ENCODE measurements at places on chromosomes 4 and X.

DNA sequence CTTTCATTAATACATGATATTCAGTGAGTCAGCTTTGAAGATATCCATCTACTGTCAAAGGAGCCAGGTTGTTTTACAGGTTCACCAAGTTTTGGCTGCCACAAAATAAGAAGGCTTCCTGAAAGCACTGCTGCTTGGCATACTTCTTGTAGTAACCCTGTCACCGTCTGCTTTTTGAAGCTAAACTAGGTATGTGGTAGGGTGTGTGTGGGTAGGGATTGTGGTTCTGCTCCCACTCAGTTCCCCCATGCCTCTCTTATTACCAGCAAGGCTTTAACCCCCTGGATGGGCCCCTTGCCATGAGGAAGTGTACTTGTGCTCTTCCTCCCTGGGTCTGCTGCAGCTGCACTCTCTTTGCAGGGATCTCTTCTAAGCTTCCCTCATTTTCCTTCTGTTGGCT, 191.2 kb downstream of the BANK1 start:
- DNase-seq, result no peak

DNA sequence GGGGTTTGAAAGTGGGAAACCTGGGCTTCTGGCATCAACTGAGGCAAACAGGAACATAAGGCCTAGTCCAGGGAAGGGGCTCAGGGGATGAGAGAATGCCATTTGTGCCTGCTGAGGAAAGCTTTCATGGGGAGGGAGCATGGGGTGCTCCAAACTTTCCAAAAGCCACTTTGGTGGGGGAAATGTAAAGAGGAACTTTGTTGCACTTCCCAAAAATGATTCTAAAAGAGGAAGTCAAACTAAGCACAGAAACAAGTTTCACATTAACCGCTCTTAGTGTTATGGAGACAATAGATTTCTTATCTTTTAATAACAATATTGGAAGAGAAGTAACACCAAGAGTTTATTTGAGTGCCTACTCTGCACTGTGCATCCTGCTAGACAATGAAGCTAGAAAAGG, 32.3 kb downstream of the GAB3 start:
- DNase-seq, result no peak

DNA sequence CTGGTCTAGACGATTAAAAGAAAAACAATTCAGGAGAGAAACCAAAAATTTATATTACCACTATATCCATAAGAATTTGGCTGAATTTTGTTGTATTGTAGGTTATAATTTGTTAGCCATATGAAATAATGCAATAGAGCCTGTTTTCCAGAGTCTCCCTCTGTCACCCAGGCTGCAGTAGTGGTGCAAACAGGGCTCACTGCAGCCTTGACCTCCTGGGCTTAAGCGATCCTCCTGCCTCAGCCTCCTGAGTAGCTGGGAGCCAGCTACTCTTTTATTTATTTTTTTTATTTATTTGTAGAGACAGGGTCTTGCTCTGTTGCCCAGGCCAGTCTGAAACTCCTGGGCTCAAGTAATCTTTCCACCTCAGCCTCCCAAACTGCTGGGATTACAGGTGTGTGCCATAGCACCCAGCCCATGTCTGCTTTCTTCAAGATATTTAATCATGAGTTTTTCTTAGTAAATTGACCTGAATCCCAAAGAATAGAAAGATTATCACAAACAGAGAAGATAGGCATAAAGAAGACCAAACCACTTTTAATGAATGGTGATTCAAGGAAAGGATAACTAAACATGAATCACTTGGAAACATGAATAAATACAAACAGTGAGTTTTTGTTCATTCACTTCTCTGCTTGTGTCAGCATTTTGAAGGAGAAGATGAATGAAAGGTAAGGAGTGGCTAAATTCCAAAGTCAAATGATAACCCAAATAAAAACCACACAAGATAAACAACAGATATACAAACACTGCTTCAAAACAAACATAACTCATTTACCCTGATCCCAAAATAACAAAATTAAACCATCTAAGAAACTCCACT, 82.1 kb downstream of the PPP3CA start:
- no peak for DNase-seq

DNA sequence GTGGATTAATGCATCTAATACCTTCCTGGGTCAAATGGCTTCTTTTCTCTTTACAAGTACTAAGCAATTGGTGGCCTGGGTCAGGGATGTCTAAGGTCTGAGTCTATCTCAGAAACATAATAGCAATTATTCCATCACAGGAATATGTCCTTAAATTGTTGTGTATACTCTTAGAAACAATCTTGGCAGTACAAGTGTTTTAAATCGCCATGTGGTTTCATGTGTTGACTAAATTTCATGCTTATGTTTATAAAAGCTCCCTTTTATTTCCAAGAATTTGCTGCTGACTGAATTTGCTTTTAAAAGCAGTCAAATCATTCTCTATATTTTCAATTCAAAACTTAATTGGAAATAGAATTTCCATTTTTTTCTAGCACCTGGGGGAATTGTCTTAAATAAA, 125.3 kb upstream of the PACRGL start:
- DNase-seq, result no peak

GRCh38 chr4:8315435-8316250, 46.1 kb downstream of the HTRA3 start:
- no peak for DNase-seq

GRCh38 chr4:6355052-6355451, 85.4 kb downstream of the WFS1 start:
- no peak for DNase-seq

DNA sequence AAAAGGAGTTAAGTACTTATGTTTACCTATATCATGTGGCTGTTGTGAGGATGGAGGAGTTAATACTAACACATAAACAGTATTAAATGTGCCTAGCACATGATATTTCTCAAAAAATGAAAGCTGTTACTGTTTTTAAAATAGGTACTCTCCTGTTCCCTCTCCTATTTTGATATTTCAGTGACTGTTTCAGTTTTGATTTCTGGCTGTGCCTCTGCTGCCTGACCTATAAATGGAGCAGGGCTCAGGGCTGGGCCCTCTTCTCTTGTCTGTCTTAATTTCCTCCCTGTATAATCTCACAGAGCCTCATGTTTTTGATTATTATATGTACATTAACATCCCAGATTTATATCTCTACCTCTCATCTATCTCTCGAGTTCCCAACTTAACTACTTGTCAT, 93.3 kb downstream of the UGT8 start:
- no peak for DNase-seq

Measured in NCI-H1930 (cell line).